MCF 10A (cell line): ENCODE measurements at places on chromosomes 2 and 18. TPM values are rescaled to one million over a fixed set of nuclear protein-coding genes. Genes with fewer than 3 reads are reported as not detected.

Gene KIAA2012
- not detected in 2 replicates for total RNA-seq

Gene ANKRD53
- total RNA-seq = not detected in 2 replicates

Gene DYNAP
- total RNA-seq = 0.59 and 0.86 TPM in 2 replicates

Gene CIDEA
- not detected in 2 replicates for total RNA-seq

Gene MLPH
- 27.1 and 28.5 TPM in 2 replicates for total RNA-seq

Gene HRH4
- total RNA-seq = 0.10 and 0.16 TPM in 2 replicates

Gene DLX2
- 1.1 and 1.9 TPM in 2 replicates for total RNA-seq

Gene B3GNT7
- not detected in 2 replicates for total RNA-seq

Gene TLX2
- not detected in 2 replicates for total RNA-seq
